ENCODE measurements at places on chromosomes 16 and 17. TPM values are rescaled to one million over a fixed set of nuclear protein-coding genes. Genes with fewer than 3 reads are reported as not detected.

DNA sequence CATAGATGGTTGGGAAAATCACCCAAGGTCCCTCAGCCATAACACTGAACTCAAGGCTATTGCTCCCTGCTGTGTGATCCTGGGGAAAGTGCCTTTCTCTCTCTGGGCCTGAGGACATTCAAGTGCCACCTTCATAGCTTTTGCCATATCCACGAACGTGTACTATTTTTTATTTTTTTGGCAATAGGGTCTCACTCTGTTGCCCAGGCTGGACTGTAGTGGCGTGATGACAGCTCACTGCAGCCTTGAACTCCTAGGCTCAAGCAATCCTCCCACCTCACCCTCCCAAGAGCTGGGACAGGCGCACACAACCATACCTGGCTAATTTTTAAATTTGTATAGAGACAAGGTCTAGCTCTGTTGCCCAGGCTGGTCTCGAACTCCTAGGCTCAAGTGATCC, 10.6 kb downstream of the PLLP start:
- H3K27ac ChIP-seq: no peak overlapping the region
- H3K27me3 ChIP-seq: no peaks in the 10 kb centered on the region
- H3K4me3 ChIP-seq: no peak overlapping the region
- no peaks in the 10 kb centered on the region for H3K36me3 ChIP-seq
- no peak for DNase-seq

DNA sequence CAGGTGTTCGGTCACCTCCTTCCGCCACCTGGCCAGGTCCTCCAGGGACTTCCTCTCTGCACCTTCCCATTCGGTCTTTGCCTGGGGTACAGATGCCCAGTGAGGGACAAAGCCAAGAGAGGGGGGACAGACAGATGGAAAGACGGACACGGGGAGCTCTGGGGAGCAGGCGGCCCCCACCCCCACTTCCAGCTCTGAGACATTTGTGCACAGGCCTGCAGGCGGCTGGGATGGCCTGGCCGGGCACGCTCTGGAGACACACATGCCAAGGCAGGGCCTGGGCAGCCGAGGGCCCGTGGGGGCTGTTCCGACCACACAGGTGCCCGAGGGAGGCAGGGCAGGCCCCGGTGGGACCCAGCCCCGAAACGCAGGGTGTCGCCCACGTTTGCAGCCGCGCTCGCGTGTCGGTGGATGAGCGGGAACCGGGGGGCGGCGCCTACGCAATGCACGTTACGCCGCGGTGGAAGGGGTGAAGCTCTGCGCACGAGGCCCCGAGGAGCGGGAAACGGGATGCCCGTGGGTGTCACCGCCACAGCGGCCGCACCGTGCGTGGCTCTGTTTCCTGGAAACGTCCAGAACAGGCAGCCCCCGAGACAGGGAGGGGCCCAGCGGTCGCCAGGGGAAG, 6.0 kb downstream of the PERCC1 start:
- no peaks in the 10 kb centered on the region for H3K36me3 ChIP-seq
- H3K4me1 ChIP-seq: no peaks in the 10 kb centered on the region
- H3K27me3 ChIP-seq: no peaks in the 10 kb centered on the region
- no peak overlapping the region for H3K27ac ChIP-seq
- DNase-seq: no peak
- H3K4me3 ChIP-seq: no peak overlapping the region

- DNase-seq: no peak
- H3K4me1 ChIP-seq: peaks cover 6% of the 10 kb centered on the region
- no peak overlapping the region for H3K27ac ChIP-seq
- no peak overlapping the region for H3K4me3 ChIP-seq
Measured at GRCh38 chr17:5047446-5047845, 12.2 kb upstream of the SLC52A1 start.

DNA sequence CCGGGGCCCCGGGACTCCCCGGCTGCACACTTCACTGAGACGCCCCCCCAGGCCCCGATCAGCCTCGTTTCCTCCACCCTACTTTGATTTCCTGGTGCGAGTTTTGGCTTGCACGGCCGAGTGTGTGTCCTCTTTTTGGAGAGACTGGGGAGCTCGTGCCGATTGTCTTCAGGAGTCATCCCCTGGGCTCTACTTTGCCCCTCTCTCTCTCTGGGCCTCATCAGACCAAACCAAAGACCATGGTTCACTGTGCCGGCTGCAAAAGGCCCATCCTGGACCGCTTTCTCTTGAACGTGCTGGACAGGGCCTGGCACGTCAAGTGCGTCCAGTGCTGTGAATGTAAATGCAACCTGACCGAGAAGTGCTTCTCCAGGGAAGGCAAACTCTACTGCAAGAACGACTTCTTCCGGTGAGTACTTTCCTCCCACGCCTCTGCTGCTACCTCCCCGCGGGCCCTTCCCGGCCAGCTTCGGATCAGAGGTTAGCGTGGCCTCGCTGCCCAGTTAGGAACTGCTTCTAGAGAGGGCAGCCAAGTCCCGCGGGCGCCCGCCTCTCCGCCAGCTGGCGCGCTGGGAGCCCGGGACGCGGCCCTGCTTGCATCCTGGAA, 787 bp downstream of the LHX1 start:
- H3K27ac ChIP-seq: no peak overlapping the region
- H3K4me1 ChIP-seq: peaks cover 14% of the 10 kb centered on the region
- H3K27me3 ChIP-seq: peaks cover 24% of the 10 kb centered on the region
- H3K4me3 ChIP-seq: no peak overlapping the region
- DNase-seq: no peak

DNA sequence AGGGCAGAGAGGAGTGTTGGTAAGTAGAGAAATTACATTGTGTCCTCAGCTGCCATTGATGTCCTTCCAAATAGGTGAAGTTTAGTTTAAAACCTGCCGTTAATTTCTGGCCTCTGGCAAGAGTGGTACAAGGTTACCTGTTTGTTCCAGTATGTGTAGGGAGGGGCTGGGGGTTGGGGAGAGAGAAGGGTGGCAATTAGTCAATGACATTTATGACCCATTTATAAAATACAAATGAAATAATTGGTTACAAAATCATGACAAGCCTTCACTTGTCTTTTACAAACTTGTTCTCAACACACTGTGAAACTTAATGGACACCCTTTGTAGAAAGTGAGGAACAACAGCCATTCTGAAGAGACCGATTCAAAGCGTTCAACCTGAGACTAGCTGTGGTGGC, 281.0 kb downstream of the FTO start:
- H3K27me3 ChIP-seq: no peaks in the 10 kb centered on the region
- H3K4me3 ChIP-seq: no peak overlapping the region
- no peak for DNase-seq

Gene HELZ
- 20.1 TPM for polyA plus RNA-seq

Gene RETREG3
- polyA plus RNA-seq: 37.3 TPM

DNA sequence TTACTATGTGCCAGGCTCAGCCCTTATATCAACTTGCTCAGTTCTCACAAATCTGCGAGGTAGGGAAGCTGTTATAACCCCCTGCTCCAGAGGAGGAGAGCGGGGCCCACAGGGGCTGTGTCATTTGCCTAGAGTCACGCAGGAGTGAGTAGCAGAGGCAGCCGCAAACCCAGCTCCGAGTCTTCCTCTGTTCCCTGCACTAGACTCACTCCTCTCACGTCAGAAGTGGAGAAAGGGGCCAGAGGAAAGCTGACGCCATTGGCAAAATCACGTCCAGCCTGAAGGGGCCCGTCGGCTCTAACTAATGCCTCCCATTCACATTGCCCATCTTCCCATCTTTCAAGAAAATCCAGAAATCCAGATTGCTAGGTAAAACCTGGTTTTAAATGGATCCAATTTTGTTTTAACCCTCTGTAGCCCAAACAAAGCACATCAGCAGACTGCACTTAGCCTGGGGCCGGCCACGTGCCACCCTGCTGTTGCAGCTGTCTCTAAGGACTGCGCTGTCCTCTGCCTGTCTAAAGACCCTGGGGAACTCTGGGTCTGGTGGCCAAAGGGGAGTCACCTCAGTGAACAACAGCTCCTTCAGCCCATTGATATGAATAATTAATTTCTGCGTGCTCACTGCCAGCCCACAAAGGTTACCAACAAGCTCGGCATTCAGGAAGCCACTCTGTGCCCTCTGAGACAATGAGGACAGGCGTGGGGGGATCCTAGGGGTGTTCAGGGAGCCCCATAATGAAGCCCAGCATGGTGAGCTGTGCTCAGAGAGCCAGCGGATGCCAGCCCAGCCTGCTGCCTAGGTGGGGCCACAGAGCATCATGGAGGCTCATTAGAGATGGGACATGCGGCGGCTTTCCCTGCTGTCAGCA, 36.7 kb upstream of the ABR start:
- DNase-seq: no peak
- no peak overlapping the region for H3K4me3 ChIP-seq
- no peaks in the 10 kb centered on the region for H3K36me3 ChIP-seq
- H3K27ac ChIP-seq: no peak overlapping the region

- no peak overlapping the region for H3K27ac ChIP-seq
- no peaks in the 10 kb centered on the region for H3K4me1 ChIP-seq
- no peaks in the 10 kb centered on the region for H3K27me3 ChIP-seq
- no peak overlapping the region for H3K4me3 ChIP-seq
Measured at GRCh38 chr17:74605361-74605760, 13.3 kb upstream of the CD300LD start.

Gene CSH2
- polyA plus RNA-seq: not detected

Gene TBC1D3B
- not detected for polyA plus RNA-seq

Gene CLEC18A
- 0.47 TPM for polyA plus RNA-seq

DNA sequence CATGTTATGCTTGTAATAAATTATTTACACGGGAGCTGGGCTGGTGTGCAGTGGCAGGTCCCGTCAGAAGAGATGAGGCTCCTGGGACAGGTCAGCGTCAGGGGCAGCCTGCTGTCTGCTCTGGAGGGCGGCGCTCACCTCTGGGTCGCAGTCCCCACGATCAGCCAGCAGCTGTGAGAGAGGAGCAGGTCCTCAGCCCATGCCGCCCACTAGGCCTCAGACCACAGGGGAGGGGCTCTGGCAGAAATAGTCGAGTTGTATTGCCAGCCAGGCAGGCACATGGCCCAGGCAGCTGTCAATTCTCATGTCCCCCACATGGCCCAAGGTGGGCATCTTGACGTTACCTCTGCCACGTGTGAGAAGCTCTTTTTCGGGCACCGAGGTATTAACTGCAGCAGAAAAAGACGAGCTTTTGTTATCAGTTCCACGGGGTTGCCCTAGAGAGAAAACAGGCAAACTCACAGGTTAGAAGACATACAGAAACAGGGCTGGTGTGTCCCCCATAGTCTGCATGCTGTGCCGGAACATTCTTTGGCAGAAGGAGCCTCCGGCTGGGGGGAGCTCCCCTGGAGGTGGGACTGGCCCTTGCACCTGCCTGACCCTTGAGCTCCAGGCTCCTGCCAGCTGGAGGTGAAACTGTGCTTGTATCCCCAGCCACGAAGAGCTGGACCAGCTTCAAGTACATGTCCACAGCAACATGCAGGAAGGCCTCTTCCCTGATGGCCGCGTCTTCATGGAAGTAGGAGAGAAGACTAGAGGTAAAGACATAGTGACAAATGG, 17.4 kb downstream of the ZNF276 start:
- H3K36me3 ChIP-seq: no peaks in the 10 kb centered on the region
- H3K27ac ChIP-seq: no peak overlapping the region
- H3K4me3 ChIP-seq: no peak overlapping the region
- no peak for DNase-seq
- no peaks in the 10 kb centered on the region for H3K27me3 ChIP-seq
- no peaks in the 10 kb centered on the region for H3K4me1 ChIP-seq

Gene CNGB1
- not detected for polyA plus RNA-seq

DNA sequence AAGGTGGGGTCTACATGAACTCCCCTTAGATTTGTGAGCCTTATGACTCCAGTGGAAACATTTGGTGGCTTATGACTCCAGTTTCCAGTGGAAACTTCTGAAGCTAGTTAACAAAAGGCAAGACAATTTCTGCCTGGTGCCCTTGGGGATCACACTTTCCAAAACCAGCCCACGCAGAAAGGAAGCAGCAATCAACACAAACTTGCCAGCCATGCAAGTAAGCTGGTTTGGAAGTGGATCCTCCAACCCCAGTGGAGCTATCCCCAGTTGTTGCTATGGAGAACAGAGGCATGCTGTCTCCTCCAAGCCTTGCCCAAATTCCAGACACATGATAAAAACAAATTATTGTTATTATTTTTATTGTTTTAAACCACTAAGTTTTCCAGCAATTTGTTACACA, 130.9 kb downstream of the CDH11 start:
- no peaks in the 10 kb centered on the region for H3K36me3 ChIP-seq
- no peak overlapping the region for H3K27ac ChIP-seq
- DNase-seq: no peak
- no peak overlapping the region for H3K4me3 ChIP-seq

Gene BORCS6
- 1.3 TPM for polyA plus RNA-seq

Measured in ovary (tissue), 10 donors.